ENCODE measurements at places on chromosomes 4 and X.

GRCh38 chr4:3875466-3875865 is 109.3 kb downstream of the ADRA2C start:
- DNase-seq, result no peak

GRCh38 chr4:25284466-25284865 is 28.1 kb upstream of the ZCCHC4 start:
- DNase-seq, result no peak

GRCh38 chr4:47486231-47486673 is 1.2 kb downstream of the ATP10D start:
- no peak for DNase-seq

GRCh38 chrX:109346491-109346890 is 135.4 kb downstream of the GUCY2F start:
- no peak for DNase-seq

DNA sequence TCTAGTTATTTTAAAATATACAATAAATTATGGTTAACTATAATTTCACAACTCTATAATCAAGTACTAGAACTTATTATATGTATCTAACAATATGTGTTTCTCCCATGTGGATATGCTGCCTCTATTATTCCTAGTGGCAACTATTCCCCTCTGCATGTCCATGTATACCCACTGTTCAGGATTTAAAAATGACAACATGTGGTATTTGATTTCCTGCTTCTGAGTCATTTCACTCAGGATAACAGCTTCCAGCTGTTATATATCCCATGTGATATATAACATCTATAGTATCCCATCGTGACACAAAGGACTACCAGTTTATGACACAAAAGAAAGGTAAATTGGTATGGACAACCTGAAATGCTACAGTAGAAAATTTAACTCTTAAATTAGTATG is 167.4 kb upstream of the TACR3 start:
- DNase-seq, result no peak

DNA sequence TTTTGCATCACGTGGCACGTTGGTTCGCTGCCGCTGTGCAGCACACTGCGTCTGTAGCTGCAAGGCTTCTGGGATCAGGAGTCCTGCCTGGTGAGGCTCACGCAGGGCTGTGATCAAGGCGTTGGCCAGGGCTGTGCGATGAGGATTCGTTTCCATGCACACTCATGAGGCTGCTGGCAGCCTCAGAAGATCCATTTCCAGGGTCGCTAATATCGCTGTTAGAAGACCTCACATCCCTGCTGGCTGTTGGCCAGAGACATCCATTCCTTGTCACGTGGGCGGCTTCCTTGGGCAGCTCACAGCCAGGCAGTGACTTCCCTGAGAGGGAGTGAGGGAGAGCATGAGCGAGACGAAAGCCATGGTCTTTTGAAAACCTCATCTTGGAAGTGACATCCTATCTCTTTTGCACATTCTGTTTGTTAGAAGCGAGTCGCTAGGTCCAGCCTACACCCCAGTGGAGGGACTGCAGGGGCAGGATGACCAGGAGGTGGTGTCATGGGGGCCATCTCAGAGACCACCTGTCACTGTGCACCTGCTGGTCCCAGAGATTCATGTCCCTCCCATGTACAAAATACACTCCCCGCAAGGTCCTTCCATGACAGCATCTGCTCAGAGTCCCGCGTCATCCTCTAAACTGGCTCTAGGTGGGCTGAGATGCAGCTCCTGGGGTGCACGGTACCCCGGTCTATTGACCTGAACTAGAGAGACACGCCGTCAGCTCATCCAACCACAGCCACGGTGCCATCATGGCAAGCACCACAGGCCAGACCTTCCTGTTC is 12.2 kb downstream of the RGS12 start:
- DNase-seq, result no peak

DNA sequence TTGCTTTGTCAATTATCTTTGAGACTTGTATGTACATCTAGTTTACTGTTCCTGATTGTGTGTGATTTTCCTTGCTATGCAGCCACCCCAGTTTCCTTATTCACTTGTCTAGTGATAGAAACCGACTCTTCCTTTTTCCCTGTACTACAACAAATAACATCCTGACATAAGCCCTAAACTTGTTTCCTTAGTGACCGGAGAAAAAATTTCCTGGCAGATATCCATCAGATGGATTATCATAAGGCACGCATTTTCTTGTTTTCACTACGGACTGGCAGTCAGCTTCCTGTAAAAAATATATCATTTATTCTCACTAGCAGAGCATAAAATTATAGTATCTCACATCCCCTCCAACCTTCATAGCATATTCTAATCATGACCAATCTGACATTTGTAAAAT is 410.7 kb downstream of the CENPC start:
- DNase-seq, result no peak

- DNase-seq, result no peak
Observed at GRCh38 chr4:126869967-126870366, 762.8 kb upstream of the INTU start.

DNA sequence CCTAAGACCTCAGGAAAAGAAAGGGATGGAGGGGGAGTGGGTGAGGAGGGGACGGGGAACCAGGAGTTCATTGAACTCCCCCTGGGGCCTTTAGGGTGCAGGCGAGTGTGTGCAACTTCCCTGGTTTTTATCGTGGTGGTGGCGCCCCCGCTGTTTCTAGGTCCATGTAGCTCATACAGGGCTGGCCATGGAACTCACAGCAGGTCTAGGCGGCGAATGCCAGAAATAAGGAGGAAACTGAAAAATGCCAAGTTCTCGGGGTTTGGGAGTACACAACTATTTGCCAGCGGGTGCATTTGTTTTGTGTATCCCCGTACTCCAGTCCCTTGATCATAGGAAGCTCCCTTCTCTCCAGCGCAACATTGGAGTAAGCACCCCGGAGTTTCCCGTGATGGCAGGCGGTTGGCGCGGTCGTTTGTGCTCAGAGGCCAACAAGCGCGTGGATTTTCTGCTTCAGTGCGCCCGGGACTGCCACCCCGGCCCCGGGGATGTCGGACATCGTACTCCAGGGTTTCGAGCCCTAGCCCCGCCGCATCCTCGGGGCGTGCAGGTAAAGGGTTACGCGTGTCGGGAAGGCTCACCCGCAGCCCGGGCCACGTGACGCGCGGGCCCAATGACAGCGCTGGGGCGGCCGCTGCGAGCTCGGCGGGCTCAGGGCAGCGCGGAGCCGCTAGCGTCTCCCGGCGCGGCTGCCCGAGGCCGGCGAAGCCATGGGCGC is 208.9 kb downstream of the NWD2 start:
- peak; percentile 71 for DNase-seq

DNA sequence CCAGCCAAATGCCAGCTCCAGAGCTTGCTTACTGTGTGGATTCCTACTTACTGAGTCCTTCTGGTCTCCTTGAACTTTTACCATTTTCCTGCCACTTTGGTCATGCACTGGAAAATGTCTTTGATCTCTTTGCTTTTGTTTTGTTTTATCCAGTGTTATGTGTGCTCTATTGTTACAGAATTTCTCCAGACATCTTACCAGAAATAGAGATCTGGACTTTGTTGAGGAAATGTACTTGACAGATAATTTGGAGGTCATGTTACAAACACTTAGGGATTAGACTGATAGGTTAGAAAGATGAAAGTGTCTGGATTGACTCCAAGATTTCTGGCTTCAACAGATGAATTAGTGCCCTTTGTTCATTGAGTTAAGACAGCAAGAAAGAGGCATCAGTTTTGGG is 5.7 kb upstream of the ZNF330 start:
- no peak for DNase-seq

DNA sequence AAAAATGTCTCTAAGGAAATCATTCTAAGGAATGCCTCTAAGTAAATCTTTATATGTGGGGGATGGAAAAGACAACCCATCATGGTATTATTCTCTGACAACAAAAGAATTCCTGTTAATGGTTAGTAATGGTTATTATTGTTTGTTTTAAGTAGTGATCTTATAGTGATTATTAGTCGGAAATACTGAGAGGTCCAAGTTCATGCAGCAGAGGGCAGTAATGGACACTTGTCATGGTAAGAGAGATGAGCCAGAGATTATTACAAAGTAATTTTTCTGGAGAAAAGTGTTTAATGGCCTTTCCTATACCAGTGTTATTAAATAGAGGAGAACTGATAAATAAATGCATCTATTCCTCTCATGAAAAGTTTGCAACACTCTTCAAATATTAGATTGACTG is 8.1 kb upstream of the DKK2 start:
- DNase-seq, result no peak

GRCh38 chrX:118706681-118707080 is 20.7 kb upstream of the IL13RA1 start:
- DNase-seq, result no peak

DNA sequence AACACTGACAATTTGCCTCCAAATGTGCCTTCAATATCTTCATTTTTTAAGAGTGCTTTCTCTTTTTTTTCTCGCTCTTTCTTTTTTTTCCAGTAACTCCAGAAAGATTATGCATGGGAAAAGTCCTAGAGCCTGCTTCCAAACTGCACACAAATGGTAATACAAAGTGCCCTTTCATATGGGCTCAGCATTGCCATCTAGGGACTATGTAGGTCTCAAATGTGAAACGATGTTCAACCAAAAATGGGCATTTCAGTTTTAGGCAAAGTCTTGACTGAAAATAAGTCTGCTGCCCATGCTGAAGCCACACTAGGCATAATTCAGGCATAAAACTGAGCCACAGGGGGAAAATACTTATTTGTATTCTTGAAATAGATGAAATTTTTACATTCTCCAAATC is 65.6 kb downstream of the SYNPO2 start:
- no peak for DNase-seq

GRCh38 chr4:40322811-40323210 is 12.3 kb upstream of the CHRNA9 start:
- no peak for DNase-seq

DNA sequence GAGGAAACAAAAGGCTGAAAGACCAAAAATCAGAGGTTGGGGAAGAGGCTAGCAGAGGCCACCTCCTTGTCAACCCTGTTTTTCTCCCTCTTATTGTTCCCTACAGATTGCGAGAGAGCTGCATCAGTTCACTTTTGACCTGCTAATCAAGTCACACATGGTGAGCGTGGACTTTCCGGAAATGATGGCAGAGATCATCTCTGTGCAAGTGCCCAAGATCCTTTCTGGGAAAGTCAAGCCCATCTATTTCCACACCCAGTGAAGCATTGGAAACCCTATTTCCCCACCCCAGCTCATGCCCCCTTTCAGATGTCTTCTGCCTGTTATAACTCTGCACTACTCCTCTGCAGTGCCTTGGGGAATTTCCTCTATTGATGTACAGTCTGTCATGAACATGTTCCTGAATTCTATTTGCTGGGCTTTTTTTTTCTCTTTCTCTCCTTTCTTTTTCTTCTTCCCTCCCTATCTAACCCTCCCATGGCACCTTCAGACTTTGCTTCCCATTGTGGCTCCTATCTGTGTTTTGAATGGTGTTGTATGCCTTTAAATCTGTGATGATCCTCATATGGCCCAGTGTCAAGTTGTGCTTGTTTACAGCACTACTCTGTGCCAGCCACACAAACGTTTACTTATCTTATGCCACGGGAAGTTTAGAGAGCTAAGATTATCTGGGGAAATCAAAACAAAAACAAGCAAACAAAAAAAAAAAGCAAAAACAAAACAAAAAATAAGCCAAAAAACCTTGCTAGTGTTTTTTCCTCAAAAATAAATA is 179.9 kb downstream of the AR start:
- no peak for DNase-seq

DNA sequence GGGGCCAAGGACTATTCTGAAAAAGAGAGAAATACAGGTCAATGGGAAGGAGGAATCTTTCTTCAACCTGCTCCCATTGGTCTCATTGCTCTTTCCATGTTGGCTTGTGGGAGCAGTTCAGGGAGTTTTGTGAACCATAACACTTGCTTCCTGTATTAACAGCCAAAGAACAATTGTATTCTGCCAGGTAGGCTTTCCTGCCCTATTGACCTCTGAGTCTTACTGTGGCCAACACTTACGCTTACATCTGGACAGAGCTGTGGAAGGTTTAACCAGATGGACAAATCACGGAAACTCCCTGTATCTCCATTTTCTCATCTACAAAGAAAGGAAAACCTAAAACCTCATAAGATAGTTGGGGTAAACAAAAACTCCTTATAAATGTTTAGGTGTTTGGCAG is 30.7 kb downstream of the MID1IP1 start:
- DNase-seq, result no peak

DNA sequence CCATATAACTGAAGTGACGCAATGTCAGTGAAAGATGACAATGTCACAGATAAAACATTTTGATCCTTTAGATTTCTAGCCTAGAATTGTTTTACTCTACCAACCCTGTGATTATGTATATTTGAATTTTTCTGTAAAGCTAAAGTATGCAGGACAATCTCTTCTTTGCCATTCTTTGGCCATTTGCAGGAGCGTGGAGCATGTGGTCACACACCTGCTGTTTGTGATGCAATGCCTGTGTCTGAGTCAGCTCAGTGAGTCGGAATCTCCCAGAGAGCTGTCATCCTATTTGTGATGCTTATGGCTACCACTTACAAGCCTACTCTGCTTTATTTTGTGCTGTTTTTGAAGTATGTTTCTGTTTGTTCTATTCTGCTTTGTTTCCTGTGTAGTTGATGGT is 214.5 kb downstream of the NAF1 start:
- no peak for DNase-seq

GRCh38 chr4:85018983-85019382 is 52.5 kb upstream of the WDFY3 start:
- no peak for DNase-seq

DNA sequence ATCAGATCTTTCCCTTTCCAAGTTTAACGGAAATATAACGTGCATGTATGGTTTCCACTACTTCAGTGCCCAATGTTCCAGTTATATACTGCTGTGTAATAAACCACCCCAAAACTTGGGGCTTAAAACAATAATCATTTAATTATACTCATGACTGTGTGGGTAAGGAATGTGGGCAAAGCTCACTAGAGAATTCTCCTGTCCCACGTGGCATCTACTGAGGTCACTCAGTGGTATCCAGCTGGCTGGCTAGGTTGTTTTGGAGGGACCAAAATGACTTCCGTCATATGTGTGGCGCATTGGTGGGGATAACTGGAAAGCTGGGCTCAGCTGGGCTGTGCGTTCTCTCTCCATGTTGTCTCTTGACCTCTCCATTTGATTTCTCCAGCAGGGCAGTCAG is 18.5 kb downstream of the ZCCHC18 start:
- no peak for DNase-seq

GRCh38 chr4:121900132-121900983 is 30.1 kb upstream of the BBS7 start:
- DNase-seq, result peak; percentile 42

- DNase-seq, result no peak
Observed at GRCh38 chrX:54564936-54565335, 34.9 kb downstream of the GNL3L start.
